ENCODE measurements at places on chromosomes 11 and 22. TPM values are rescaled to one million over a fixed set of nuclear protein-coding genes. Genes with fewer than 3 reads are reported as not detected.

DNA sequence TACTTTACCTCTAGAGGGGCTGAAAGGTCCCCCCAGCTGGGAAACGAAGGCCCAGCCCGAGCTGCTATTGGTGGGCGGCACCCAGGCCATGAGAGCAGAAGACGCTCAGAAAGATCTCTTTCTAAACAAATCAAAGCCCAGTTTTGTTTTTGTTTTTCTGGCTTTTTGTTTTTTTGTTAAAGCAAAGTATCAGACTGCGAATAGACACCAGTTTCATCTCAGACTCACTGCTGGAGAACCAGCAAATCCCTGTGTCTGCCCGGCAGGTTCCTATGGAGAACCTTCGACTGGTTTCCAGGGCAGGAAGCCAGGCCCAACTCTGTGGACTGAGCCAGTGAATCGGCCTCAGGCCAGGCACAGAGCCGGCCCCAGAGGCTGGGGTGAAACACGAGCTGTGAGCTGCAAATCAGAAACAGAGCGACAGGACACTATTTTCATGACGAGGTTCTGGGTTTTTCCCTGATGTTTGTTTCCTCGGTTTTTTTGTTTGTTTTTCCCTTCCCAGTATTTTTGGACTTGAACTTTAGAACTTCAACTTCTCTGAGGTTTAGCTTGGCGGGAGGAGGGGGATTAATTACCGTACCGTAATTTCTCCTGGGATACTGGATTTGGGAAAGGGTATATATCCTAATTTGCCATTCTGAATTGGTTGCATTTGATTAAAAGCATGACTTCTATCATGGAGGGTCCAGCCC, 16.0 kb upstream of the B4GALNT4 start:
- no peaks in the 10 kb centered on the region for H3K36me3 ChIP-seq
- peak; percentile 92 for DNase-seq
- H3K4me1 ChIP-seq = peaks cover 14% of the 10 kb centered on the region
- peak overlapping the region; percentile 58 for H3K27ac ChIP-seq
- no peaks in the 10 kb centered on the region for H3K27me3 ChIP-seq
- no peak overlapping the region for H3K4me3 ChIP-seq

- H3K4me3 ChIP-seq = no peak overlapping the region
- H3K36me3 ChIP-seq = no peaks in the 10 kb centered on the region
- DNase-seq = no peak
- H3K27me3 ChIP-seq = no peaks in the 10 kb centered on the region
- H3K4me1 ChIP-seq = peaks cover 4% of the 10 kb centered on the region
These were observed 30.6 kb downstream of the ADAMTS8 start for GRCh38 chr11:130397780-130398179.

DNA sequence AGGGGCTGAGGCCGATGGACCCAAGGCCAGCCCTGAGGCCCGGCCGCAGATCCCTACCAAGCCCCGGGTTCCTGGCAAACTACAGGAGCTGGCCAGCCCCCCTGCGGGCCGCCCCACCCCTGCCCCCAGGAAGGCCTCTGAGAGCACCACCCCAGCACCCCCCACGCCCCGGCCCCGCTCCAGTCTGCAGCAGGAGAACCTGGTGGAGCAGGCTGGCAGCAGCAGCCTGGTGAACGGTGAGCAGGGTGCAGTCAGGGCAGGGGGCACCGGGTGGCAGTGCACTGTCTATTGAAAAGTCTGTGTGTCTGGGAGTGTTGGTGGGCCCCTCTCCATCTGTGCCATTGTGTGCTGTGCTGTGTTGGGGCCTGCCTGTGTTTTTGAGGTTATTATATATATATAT, 16.1 kb downstream of the MICALL1 start:
- no peak for DNase-seq
- H3K4me1 ChIP-seq = no peaks in the 10 kb centered on the region
- no peak overlapping the region for H3K27ac ChIP-seq
- no peak overlapping the region for H3K4me3 ChIP-seq

DNA sequence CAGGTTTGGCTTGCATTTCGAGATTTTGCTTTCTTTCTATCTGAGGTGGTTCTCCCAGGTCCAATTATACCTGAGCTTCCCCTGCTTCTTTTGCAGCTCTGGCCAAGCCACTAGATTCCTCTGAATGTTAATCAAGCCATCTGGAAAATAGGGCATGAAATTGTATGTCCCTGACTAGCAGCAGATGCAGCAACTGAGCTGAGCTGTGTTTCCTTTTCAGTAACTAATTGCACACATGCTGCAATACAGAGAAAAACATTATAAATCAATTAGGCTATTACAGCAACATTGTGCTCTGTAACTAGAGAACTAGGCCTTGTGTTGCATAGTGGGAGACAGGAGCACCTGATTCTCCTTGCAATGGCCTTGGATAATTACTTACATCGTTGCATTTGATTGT, 408.3 kb downstream of the ETS1 start:
- H3K27me3 ChIP-seq = no peaks in the 10 kb centered on the region
- H3K36me3 ChIP-seq = no peaks in the 10 kb centered on the region
- no peak overlapping the region for H3K27ac ChIP-seq
- peaks cover 4% of the 10 kb centered on the region for H3K4me1 ChIP-seq
- DNase-seq = no peak

GRCh38 chr11:10931761-10932670, 74.2 kb upstream of the ZBED5 start:
- H3K36me3 ChIP-seq = no peaks in the 10 kb centered on the region
- DNase-seq = peak; percentile 59
- H3K4me1 ChIP-seq = peaks cover 6% of the 10 kb centered on the region
- H3K4me3 ChIP-seq = peak overlapping the region; percentile 62
- peak overlapping the region; percentile 99 for H3K27ac ChIP-seq

GRCh38 chr11:19121646-19122045, 4.7 kb downstream of the ZDHHC13 start:
- no peaks in the 10 kb centered on the region for H3K27me3 ChIP-seq
- no peak overlapping the region for H3K4me3 ChIP-seq
- H3K36me3 ChIP-seq = no peaks in the 10 kb centered on the region
- DNase-seq = no peak

- DNase-seq = no peak
- no peaks in the 10 kb centered on the region for H3K36me3 ChIP-seq
- H3K27me3 ChIP-seq = no peaks in the 10 kb centered on the region
- H3K27ac ChIP-seq = no peak overlapping the region
These were observed 7.4 kb upstream of the CCDC34 start for GRCh38 chr11:27370374-27370773.

DNA sequence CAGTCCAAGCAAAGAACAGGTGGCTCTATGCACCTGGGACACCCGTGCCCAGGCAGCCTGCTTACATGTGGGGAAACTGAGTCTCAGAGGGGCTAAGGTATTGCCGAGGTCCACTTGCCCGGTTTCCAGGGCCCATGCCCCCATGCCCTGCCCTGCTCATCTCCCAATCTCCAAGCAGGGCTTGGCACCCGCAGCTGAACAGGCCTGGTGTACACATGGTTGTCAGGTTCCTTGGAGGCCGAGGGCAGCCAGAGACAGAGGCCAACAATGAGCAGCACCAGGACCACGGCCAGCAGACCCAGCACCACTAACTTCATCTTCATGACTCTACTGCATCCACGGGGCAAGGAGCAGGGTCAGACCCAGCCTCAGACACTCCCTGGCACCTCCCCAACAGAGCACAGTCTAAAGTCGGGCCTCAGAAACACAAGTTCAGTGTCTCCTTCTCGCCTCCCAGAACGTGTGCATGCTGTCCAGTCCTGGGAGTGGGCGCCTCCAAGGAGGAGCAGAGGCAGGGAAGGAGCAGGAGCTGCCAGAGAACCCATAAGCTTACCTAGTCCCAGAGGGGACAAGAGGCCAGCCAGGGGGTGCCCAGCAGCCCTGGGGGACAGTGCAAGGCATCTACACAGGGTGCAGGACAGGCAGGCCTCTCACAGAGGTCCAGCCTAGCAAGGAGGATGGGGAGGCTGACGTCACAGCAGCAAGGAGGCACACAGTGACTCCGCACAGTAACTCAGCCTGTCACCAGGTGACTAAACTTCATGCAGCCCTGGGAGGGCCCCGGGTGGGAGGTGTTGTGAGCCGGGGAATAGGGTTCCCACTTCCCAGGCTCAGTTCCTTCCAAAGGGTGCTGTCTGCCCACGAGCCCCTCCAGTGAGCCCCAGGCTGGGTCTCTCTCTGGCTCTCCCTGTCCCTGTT, 20.2 kb upstream of the RGL4 start:
- H3K27ac ChIP-seq = no peak overlapping the region
- no peaks in the 10 kb centered on the region for H3K27me3 ChIP-seq
- DNase-seq = no peak
- no peaks in the 10 kb centered on the region for H3K4me1 ChIP-seq
- no peak overlapping the region for H3K4me3 ChIP-seq

DNA sequence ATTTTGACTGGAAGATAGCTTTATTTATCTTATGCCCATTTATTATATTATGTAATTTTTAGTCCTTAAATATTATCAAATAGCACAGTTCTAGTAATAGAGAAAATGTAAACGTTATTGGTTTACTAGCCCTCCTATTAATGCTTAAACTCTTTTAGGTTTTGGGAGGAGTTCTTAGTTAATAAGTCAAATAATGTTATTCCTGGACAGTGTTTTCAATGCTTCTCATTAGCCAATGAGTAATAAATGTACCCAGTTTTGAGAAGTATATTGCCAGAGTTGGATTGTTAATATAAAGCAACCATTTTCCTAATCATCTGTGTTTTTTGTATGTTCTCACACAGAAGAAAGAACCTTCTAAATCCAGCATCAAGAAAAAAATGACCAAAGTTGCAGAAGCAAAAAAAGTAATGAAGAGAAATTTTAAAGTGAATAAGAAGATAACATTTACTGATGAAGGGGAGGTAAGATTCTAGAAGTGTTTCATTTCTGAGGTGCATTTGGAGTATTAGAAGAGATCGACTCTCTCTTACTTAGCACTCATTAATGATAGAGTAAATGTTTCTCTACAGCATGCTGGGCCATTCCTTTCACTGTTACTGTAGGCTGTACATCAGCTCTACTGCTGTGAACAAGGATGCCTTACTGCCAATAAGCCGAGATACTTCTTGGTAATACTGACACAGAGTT, 173.4 kb downstream of the DDX10 start:
- H3K36me3 ChIP-seq = no peaks in the 10 kb centered on the region
- no peak for DNase-seq
- H3K27ac ChIP-seq = no peak overlapping the region
- no peaks in the 10 kb centered on the region for H3K27me3 ChIP-seq
- H3K4me1 ChIP-seq = no peaks in the 10 kb centered on the region

DNA sequence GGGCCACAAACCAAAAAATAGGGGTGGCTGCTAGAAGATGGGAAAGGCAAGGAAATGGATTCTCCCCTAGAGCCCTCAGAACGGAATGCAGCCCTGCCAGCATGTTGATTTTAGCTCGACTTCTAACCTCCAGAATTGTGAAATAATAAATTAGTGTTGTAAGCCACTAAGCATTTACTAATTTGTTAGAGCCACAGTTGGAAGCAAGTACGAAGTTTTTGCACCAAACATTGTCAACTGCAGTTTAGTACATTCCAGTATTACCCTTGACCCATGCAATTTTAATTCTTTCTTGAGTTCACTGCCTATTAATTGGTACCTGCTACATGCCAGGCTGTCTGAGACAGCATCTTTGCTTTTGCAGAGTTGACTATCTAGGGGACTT, 32.2 kb downstream of the PARVA start:
- no peaks in the 10 kb centered on the region for H3K27me3 ChIP-seq
- DNase-seq = no peak
- no peaks in the 10 kb centered on the region for H3K36me3 ChIP-seq
- no peak overlapping the region for H3K4me3 ChIP-seq
- H3K27ac ChIP-seq = peak overlapping the region; percentile 53
- peaks cover 25% of the 10 kb centered on the region for H3K4me1 ChIP-seq

DNA sequence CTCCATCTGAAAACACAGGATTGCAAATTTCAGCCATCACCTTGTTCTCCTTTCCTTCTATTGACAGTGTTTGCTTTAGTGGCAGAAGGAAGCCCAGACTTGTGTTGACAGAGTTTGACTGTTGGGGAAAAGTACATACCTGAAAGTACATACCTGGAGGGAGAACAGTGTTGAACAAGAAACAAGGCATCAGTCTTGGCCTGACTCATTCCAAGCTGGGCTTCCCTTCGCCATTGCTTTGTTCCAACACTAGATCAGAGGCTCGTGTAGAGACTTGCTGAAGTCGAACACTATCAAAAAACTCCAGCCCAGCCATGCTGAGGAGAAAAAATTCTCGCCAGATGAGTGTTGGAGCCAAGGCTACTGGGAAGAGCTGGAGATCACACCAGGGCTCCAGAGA, 133.4 kb downstream of the BBOX1 start:
- H3K36me3 ChIP-seq = no peaks in the 10 kb centered on the region
- H3K4me1 ChIP-seq = no peaks in the 10 kb centered on the region
- H3K4me3 ChIP-seq = no peak overlapping the region
- no peaks in the 10 kb centered on the region for H3K27me3 ChIP-seq
- no peak overlapping the region for H3K27ac ChIP-seq

DNA sequence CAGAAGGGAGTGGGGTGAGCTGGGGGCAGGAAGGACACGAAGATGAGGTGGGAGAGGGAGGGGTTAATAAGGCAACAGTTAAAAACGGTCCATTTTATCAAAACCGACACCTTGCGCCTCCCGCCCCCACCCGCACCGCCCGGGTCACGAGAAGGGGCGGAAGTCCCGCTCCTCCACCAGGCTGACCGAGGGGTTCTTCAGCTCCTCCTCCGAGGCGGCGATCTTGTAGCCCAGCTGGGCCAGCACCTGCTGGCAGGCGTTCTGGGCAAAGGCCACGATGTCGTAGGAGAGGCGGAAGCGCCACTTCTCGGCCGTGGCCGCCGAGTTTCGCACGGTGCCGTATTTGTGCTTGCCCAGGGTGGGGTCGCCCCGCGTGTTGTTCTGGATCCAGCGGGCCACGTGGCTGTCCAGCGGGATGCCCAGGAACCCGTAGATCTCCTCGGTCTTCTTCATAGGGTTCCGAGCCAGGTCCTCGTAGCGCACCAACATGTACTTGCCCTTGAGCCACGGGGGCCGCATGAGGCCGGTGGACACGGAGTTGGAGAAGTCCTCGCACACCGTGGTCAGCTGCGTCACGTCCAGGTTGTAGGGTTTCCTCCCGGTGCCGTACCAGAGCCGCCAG, 15.8 kb downstream of the CHST1 start:
- H3K4me3 ChIP-seq = no peak overlapping the region
- no peak for DNase-seq
- H3K36me3 ChIP-seq = no peaks in the 10 kb centered on the region
- no peaks in the 10 kb centered on the region for H3K27me3 ChIP-seq
- H3K27ac ChIP-seq = no peak overlapping the region

DNA sequence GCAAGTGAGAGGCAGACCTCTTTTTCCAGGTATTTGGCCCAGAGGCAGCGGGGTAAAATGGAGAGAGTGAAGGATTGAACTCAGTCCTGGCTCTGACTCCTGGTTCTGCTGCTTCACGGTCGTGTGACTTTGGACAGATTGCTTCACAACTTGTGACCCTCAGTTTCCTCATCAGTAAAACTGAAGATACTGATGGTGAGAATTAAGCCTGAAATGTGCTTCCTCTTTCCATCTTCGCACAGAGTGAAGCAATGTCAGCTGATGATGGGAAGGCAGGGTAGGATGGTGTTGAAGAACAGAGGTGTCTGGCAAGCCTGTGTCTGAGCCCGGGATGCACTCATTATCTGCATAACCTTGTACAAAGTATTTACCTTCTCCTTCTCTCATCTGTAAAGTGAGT, 59.0 kb downstream of the UBASH3B start:
- no peak overlapping the region for H3K4me3 ChIP-seq
- DNase-seq = no peak
- H3K27me3 ChIP-seq = no peaks in the 10 kb centered on the region
- H3K36me3 ChIP-seq = no peaks in the 10 kb centered on the region
- no peaks in the 10 kb centered on the region for H3K4me1 ChIP-seq

Gene KCNK4
- polyA plus RNA-seq = not detected

Gene OR8D4
- polyA plus RNA-seq = not detected

Gene HPX
- polyA plus RNA-seq = 0.48 TPM

Gene MMP12
- not detected for polyA plus RNA-seq

Gene BAIAP2L2
- 1.7 TPM for polyA plus RNA-seq

Measured in ovary (tissue), 10 donors.